Fibroblast of pulmonary artery (primary cell): ENCODE measurements at places on chromosomes 2 and 18.

- DNase-seq, result no peak
Measured at GRCh38 chr2:39706312-39706711, 40.6 kb downstream of the TMEM178A start.

- no peak for DNase-seq
Measured at GRCh38 chr2:129059476-129059875, 740.8 kb upstream of the HS6ST1 start.

GRCh38 chr2:230356084-230356483 lies 29.1 kb downstream of the SP140L start:
- peak; percentile 69 for DNase-seq

- DNase-seq, result peak; percentile 18
Measured at GRCh38 chr2:96163768-96164429, 18.7 kb upstream of the DUSP2 start.

DNA sequence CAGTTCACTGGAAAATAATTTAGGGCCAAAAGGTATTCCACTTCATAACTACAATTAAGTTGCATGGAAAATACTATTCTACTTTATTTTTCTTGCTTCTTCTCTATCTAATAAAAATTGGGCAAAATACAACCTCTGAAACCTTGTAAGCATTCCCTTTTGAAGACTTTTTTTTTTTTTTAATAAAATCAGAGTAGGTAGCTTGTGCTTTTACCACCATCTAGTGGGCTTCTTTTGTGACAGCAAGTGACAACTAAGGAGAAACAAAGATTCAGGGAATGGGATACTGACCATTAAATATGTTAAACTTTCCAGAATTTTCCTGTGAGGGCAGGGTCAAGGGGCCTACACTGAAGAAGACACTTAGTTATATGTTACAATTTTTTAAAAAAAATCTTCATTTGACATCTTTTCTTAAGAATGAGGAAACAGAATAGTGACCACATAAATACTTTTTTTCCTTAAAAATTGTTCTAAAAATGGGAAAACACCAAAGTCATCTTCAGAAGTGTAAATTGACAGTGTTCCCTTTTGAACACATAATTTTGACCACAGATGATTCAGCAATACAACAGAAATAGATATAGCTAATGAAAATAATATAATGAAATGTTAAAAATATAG lies 1183.2 kb upstream of the ACVR2A start:
- DNase-seq, result peak; percentile 71

GRCh38 chr18:24278591-24278990 lies 119.0 kb downstream of the OSBPL1A start:
- DNase-seq, result no peak

- DNase-seq, result no peak
Measured at GRCh38 chr18:48879008-48879431, 71.7 kb downstream of the SMAD7 start.

DNA sequence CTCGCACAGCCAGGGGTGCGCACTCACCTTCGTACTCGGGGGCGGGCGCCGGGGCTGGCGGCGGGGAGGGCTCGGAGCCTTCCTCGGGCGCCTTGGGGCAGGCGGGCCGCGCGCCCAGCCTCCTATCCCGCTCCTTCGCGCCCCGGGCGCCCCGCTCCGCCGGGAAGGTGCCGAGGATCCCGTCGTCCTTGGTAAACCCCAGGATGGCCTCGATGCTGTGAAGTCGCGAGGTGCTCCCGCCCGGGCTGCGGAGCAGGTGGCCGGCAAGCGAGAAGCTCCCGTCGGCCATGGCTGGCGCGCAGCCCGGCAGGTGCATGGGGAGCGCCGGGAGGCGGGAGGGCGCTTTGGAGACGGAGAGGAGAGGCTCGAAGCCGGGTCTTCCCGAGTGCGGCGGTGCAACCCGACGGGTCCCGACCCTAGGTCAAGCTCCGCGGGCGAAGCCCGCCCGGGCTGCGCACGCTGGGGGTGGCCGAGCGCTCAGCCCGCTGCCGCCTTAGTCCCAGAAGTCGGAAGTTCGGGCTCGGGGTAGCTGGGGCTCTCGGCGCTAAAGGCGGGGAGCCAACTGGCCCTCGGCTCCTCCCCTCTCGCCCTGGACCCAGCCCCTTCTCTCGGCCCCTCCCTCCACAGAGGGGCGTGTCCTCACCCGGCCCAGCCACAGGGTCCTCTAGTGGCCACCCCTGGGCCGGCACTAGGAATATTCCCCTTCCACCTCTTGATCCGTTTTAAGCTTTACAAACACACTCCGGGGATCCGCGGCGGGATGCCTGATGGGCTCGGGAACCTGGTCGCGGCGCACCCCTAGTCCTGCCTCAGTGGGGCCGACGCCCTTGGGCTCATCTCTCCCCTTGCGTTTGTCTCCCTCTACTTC lies at the start of gene RAX:
RAX (minus strand) TSS at position 564 of the 868 bp plus-strand sequence; CDS start at position 316, 248 bp downstream.
- DNase-seq, result peak; percentile 14

DNA sequence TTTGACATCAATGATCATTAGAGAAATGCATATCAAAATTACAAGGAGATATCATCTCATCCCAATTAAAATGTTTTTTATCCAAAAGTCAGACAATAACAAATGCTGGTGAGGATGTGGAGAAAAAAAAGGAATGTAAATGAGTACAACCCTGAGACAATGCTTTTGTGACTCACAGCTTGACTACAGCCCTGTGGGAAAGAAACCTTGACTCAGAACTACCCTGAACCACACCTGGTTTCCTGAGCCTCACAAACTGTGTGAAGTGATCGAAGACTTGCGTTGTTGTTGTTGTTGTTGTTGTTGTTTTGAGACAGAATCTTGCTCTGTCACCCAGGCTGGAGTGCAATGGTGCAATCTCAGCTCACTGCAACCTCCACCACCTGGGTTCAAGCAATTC lies 266.6 kb upstream of the MYT1L start:
- DNase-seq, result no peak

DNA sequence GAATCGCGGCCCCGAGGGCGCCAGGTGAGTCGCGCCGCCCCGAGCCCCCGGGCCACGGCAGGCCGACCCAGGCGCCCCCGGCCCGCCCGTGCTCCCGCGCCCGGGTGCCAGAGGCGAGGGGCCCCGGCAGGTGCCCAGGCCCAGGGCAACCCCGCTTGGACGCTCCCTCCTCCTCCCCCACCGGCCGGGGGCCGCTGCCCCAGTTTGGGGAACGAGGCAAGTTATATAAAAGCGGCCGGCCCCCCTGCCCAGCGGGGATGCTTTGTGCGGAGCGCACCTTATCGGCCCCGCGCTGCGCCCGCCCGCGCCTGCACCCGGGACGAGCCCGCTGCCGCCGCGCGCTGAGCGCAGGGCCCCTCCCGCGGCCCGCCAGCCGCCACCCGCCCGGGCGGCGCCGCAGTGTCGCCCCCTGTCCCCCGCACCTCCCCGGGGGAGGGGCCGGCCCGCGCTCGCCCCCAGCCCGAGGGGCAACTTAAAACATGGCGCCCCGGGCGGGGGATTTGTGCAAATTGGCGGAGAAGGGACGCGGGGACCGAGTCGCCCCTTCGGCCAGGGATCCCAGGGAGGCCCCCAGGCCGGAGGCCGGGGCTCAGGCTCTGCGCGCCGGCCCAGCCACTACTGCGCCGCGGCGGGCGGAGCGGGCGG lies 639 bp downstream of the EPB41L3 start:
- DNase-seq, result no peak

DNA sequence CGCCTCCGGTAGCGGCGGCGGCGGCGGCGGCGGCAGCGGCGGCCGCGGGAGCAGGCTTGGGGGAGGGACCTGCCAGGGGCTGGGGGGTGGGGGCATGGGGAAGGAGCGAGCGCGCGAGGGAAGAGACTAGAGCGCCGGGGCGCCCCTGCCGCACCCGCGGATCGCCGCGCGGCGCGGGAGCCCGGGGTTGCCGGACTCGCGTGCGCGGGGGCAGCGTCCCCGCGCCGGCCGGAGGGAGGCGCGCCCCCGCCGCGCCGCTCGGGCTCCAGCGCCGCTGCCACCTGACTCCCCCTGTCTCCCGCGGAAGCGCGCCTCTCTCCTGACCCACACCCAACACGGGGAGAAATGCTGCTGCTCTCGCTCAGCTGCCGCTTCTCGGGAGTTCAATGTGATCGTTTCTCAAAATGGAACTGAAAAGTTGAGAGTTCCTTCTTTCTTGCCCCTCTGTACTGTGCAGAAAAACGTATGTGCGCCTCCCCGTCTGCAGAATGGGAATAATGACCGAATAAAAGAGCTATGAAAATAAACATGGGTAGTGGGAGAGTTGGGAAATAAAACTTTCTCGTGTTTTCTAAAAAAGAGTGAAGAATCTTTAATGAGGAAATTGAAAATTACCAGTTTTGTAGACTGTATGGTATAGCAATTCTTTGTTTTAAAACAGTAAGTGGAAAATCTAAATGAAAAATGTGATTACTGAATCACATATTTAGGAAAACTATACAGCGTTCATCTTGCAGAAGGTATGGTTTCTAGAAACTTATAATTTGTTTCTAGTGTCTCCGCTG lies 455 bp upstream of the TLK1 start:
- peak; percentile 61 for DNase-seq

GRCh38 chr2:128438091-128438490 lies 119.4 kb upstream of the HS6ST1 start:
- no peak for DNase-seq

DNA sequence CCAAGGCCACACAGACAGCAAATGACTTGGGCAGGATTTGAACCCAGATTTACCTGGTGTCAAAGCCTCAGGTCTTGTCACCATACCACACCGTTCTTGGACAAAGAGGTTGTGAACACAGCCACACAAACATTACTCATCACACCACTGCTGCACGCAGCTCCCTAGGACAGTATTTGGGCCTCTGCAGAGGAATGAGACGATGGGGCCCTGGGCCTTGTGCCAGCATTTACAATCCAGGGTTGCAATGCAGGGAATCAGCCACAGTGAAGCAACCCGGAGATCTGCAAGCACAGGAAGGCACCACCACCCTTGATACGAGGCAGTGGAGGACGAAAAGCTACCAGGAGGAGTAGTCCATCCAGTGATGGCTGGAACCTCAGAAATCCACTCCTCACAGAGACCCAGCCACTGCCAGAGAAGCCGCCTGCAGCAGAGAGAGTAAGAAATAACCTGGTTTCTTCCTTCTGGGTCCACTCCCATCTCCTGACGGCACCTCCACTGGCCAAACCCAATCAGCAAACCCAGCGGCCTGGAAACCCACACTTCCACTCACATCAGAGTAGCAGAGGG lies 3.7 kb upstream of the MTCL1 start:
- DNase-seq, result peak; percentile 91

- no peak for DNase-seq
Measured at GRCh38 chr2:182057002-182057401, 71.3 kb downstream of the PPP1R1C start.

GRCh38 chr18:71233177-71233576 lies 944.3 kb downstream of the SOCS6 start:
- DNase-seq, result no peak

DNA sequence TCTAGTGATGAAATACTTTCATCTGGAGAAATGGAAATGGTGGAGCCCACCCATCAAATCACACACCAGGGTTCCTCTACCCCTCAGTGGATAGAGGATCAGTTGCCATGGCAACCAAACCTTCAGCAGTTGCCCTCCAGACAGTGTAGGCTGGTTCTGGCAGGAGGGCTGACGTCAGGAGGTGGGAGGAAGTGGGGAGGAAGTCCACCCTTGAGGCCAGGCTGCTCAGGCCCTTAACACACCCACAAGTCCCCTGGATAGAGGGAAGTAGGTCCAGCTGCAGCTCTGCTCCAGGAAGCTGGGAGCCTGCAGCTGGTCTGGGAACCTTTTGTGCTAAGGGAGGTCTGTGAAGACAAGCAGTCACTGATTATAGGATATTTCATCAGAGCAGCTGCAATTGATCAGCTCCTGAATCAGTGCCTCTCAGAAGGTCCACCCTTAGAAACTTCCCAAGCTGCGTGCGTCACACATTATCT lies 186.6 kb downstream of the MTX2 start:
- DNase-seq, result peak; percentile 88

- peak; percentile 28 for DNase-seq
Measured at GRCh38 chr2:164514491-164514890, 106.8 kb downstream of the GRB14 start.

DNA sequence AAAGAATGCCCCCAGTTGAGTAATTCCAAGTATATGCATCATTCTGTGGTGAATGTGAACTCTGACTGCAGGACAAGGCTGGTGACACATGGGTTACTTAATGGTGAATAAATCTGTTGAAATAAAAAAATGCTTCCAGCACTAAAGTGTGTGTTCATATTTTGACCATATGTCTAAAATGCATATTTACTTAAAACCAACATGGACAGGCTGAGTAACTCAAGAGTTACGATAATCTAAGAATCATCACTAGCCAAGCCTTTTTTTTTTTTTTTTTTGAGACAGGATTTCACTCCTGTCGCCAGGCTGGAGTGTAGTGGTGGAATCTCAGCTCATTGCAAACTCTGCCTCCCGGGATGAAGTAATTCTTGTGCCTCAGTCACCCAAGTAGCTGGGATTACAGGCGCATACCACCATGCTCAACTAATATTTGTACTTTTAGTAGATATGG lies 47.1 kb upstream of the CCBE1 start:
- peak; percentile 88 for DNase-seq

DNA sequence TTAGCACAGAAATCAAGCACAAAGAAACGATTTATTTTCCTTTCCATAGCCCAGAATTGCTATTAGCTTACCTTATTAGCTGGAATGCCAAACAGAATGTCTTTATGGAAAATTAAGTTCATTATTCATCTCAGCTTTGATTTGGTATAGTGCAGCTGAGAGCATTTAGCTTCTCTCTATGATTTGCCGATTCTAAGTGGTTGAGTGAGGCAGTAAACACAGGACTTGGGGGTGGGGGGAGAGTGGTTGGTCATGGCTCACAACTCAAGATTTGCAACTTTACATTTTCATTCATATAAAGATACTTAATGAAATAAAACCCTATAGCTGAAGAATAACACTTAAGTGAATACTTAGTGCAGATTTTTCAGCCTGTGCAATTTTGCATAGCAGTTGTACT lies 395.2 kb downstream of the TGIF1 start:
- no peak for DNase-seq

DNA sequence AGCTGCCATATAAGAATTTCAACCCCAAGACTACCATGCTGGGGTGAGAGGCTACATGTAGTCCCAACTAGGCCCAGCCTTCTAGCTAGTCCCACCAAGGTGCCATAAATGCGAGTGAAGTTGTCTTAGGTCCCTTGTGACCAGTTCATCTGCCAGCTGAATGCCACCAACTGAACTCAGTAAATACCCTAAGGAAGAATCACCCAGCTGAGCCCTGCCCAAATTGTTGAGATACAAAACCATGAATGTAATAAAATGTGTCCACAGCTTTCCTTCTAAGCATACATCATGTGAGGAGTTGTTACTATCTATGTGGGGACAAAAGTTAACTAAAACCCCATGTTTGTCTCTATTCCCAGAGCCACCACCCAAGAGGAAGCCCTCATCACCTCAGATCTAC lies 70.3 kb downstream of the THADA start:
- DNase-seq, result no peak

- DNase-seq, result no peak
Measured at GRCh38 chr2:28294451-28294850, 98.2 kb upstream of the FOSL2 start.

- DNase-seq, result peak; percentile 49
Measured at GRCh38 chr18:49846361-49846662, 33.0 kb upstream of the ACAA2 start.

GRCh38 chr2:18546567-18546966 lies 13.9 kb downstream of the RDH14 start:
- no peak for DNase-seq

- DNase-seq, result peak; percentile 52
Measured at GRCh38 chr2:177598326-177599138, 206.0 kb downstream of the AGPS start.
